Mammary epithelial cell (primary cell): ENCODE measurements at places on chromosomes 11 and 22.
A peak's percentile ranks its signal among the peaks of the same experiment; 100 is the strongest.

DNA sequence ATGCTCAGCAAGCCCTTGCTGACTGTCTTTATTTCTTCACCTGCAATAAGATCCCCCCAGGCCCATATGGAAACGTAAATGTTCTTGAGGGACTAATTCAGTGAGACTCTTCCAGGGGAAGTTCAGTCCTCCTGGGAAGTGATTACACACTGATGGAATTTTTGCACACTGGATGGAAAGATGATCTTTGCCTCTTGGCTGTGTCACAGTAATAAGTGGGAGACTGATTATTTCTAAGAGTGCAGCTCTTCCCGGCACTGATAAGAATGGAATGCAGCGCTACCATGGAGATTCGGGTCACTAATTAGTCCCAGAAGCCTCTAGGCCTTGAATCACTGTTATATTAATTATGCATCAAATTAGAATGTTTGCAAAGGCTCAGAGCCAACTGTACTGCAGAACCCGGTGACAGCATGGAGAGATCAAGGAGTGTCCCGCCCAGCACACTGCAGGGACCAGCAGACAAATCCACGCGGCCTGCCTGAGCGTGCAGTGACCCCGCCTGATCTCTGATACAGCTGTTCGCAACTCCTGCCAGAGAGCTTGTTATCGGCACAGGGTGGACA is 178.3 kb downstream of the SNX19 start:
- no peak for DNase-seq

DNA sequence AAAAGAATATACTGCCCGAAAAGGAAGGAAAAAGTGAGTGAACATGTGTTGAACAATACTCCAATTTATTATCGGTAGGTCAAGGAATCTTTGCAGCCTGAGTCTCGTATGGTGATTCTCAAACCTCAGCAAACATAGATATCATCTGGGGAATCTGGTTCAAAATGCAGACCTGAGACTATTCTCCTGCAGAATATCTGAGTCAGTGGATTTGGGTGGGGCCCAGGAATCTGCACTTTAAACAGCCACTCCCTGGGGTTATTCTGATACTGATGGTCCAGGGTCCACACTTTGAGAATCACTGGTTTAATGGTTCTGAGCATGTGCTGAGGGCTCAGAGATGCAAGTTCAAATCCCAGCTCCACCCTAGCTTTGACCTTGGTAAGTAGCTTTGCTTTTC is 53.6 kb upstream of the GRK3 start:
- DNase-seq, result no peak

DNA sequence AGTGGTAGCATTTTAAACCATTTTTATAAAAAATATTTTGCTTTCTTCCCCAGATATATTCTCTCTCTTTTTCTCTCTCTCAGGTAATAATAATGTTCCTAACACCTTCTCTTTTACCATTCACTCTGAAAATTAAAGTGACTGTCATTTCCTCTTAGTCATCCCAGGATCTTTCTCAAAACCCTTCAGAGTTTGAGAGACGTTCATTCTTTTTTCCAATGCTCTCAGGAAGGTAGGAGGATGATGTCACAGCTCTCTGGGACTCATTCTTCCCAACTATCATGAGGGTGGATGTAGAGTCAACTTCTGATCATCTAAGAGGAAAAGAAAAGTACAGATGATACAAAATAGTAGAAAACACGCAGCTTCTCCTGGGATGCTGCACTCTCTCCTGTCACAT is 60.2 kb upstream of the CRTAM start:
- peak; percentile 61 for DNase-seq

DNA sequence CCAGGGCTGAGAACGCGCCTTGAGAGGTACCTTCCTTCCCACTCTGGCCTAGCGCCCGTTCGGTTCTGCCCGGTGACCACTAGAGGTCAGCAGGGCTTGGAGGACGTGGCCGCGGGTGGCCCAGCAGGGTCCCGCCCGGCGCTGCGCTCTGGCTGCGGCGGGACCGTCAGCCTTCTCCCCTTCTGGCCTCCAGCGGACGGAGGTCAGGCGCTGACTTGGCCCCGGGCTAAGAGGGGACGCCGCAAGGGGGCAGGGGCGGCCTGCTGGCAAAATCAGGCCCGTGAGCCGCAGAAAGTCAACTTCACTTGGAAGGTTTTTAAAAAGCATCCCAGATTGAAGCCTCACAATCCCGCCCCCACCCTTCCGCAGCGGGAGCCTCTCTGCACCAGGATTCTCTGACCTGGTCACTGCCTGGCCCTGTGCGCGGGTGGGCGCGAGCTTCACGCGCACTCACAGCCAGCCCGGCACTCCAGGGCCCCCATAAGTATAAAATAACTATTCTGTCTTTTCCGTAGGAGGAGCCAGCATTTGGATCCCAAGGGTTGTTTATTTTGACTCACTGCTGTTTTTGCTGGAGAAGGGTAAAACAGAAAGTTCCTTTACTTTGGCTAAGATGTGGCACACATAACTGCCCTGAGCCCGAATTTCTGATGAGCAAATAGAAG is 23.2 kb upstream of the ZBTB16 start:
- peak; percentile 48 for DNase-seq

DNA sequence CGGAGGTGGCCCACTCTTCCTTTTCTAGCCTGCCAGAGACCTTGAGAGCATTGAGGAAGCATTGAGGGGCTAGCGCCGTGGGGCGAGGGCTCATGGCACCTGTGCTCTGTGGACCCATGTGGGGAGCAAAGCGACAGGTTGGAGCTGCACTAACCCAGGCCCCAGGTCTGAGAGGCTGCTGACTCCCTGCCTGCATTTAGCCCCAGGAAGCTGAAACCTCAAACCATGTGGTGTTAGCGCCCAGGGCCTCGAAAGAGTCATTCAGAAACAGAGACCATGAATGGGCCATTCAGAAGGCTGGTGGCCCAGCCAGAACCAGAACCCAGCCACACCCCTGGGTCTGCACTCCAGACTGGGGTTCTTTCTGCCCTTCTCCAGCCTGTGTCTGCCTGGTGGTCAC is 88.6 kb downstream of the BCR start:
- no peak for DNase-seq

GRCh38 chr11:111792955-111793500 is 26.8 kb upstream of the PPP2R1B start:
- no peak for DNase-seq

DNA sequence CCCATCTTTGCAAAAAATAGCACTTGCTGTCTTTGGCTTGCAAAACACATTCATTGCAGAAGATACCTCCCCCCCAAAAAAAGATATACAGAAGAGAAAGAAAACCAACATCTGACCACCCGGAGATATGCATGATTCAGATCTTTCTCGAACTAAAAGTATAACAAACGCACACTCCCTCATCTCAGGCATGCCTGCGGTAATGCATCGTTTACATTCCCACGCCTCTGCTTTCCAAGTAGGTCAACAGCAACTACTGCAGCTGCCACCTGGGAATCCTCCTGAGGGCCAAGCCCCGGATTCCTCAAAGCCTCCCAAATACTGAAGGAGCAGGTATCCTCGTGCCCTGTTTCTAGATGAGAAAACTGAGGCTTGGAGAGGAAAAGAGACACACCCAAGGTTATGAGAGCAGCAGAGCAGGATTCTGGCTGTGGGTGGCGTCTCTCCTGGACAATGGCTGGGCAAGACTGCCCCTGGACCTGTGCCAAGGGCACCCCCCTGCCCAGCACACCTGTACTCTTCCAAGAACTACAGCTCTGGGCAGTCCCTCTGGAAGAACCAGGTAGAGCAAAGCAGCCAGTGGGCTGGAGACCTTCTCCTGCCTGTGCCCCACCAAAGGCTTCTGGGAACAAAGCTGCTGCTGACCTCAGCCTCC is 38.1 kb downstream of the NUP50 start:
- peak; percentile 68 for DNase-seq

DNA sequence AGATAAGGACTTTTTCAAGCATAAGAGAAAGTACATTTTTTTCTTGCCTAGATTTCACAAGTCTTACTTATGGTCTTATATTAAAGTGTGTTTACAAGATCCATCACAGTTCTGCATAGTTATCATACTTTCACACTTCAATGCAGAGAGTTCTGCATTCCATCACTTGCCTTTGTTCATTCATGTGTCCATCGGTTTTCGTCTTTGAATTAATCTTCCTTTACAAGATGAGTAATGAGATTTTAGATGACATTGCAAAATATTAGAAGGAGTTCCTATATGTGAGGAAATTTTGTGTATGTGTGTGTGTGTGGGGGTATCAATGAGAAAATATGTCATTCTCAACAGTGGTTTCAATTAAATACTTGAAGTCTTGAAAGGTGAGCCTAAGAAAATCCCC is 98.1 kb upstream of the GUCY1A2 start:
- DNase-seq, result no peak

- no peak for DNase-seq
Observed at GRCh38 chr11:15569305-15570025, 454.7 kb downstream of the INSC start.

- peak; percentile 67 for DNase-seq
Observed at GRCh38 chr11:126355926-126356897, 726 bp downstream of the ST3GAL4 start.

DNA sequence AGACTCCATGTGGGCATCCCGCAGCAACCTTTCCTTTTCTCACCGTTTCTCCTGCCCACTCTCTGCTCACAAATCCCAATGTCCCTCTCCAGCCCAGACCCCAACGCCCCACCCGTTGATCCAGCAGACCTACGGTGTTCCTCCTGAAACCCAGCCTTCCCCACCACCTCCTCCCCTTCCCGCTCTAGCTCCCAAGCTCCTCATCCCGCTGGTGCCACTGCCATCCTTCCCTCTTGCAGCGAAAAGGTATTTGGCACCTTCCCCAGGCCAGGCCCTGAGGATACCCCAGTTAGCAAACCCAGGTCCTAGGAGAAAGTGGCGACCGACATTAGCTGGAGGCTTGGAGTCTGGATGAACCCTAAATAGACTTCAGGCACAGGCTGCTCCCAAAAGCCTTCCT is 84.0 kb upstream of the RTL6 start:
- DNase-seq, result no peak

- DNase-seq, result no peak
Observed at GRCh38 chr11:44831605-44832394, 105.0 kb downstream of the TSPAN18 start.

GRCh38 chr11:23725752-23726151 is 771.1 kb upstream of the LUZP2 start:
- DNase-seq, result no peak

DNA sequence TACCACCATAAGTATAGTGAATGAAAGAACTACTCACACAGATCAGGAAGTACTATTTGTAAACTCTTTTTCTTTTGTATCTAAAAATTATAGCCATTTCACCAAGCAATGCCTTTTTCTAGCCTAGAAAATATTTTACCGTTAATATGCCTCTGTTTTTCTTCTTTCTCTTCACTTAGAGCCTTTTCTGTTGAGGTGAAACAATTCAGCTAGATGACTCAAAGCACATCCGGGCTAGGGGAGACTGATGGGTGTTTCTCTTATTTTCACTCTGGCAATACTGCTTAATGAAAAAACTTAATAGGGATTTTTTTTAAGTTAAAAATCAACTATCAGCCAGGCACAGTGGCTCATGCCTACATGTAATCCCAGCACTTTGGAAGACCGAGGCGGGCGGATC is 93.3 kb downstream of the SGSM3 start:
- no peak for DNase-seq

DNA sequence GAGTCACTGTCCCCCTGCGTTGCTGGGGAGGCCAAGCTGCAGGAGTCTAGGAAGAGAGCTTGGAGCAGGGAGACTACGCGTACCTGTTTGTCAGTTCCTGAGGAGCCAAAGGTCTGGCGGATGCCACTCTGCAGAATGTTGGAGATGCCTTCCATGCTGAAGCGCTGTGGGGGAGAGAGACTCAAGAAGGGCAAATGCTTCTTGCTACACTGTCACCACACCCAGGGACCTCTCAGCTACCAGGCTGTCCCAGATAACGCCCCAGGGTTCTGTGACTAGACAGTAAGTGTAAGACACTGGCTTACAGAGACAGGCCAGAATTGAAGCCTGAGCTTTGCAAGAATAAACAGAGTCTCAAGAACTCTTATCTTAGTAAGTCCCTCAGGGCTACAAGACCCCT is 42.0 kb downstream of the FEZ1 start:
- DNase-seq, result no peak

- no peak for DNase-seq
Observed at GRCh38 chr22:24303007-24303406, 32.4 kb downstream of the SPECC1L start.

DNA sequence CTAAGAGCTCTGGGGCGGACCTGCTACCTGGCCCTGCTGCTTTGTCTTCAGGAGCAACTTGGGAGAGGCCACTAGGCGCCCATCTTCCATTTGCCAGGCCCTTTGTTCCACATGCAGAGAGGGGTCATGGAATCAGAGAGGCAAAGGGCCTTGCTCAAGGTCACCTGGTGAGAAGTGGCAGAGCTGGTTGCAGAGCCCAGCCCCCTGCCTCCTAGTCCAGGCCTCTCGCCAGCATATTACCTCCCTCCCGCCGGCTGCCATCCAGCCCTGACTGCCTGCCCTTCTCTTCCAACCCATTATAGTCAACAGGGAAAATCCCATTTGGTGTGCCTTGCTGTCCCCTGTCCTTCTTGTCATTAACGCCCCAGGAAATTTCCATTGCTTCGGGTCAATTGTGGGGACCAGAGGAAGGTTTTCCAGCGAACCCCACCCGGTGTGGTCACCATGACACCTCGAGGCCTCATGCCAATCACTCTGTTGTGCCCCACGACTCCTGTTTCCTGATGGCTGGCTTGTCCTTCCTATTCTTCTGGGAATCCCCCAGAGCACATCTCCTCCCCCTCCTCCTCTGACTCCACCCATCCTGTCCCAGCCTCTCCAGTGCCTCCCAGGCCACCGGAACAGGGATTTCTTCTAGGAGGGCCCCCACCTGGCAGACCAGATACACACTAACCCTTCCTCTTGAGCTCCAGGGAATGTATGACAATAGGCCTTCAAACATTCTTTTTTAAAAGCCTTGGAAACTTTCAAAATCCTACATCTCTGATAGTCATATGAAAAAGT is 77.0 kb downstream of the NECTIN1 start:
- DNase-seq, result no peak

GRCh38 chr11:104337273-104337672 is 173.3 kb upstream of the PDGFD start:
- DNase-seq, result peak; percentile 6

DNA sequence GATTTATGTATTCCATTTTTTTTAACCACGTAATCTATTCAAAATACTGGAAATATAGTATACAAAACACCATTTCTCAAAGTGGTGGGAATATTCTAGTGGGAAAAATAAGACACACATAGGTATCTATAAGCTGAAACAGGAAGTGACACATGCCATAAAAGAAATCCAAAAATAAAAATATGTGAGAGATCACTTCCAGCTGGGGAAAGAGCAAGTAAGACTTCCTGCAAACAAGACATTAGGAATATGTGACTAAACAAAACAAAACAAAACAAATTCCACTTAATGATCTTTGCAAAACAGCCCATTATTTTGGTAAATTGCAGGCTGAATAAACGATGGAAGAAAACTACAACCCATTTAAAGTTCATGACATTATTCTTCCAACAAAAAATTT is 107.3 kb upstream of the CEP126 start:
- no peak for DNase-seq

GRCh38 chr11:11414996-11415395 is 61.9 kb upstream of the CSNK2A3 start:
- no peak for DNase-seq

- peak; percentile 20 for DNase-seq
Observed at GRCh38 chr11:116782728-116783127, 5.1 kb downstream of the ZPR1 start.
